ENCODE measurements at places on chromosomes 16 and 17.

DNA sequence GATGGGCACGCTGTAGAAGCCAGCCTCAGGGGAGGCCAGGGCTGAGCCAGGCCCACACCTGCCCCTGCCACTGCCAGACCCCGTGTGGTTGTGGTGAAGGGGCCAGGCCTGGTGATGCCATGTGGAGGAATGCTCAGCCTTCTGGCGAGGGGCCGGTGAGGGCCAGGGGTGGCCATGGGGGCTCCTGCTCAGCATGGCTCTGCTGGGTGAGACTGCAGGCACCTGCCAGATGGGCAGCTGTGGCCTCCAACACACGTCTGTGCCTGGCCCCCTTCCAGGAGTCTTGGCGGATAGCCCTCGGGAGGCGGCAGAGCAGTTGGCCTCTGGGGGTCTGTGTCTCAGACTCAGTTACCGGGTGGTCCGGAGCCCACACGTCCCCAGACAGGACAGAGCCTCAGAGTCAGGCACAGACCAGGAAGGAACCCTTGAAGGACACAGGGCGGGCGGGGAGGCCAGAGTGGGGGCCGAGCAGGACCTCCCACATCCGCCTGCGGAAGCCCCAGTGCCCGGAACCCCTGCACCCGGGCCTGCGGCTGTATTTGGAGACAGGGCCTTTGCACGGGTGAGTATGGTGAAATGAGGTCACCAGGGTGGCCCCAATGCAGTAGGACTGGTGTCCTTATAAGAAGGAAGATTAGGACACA, 22.5 kb upstream of the CHMP6 start:
- no peak for DNase-seq

GRCh38 chr16:10765772-10766171, 22.1 kb downstream of the NUBP1 start:
- peak; percentile 36 for DNase-seq

GRCh38 chr17:68196394-68197090, 51.3 kb upstream of the AMZ2 start:
- no peak for DNase-seq

- DNase-seq: no peak
These were observed 140.9 kb downstream of the CCT6B start for GRCh38 chr17:34820248-34820801.

DNA sequence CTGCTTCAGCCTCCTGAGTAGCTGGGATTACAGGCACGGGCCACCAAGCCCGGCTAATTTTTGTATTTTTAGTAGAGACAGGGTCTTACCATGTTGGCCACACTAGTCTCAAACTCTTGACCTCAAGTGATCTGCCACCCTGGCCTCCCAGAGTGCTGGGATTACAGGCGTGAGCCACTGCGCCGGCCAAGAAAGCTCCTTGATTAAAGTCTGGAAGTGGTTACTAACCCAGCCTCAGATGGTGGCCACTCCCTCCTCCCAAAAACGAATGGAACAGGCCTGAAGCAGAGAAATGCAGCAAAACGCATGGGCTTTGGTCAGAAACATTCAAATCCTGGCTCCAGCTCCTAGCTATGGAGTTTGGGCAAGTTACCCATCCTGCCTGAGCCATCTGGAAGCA, 11.3 kb downstream of the FKBP10 start:
- DNase-seq: no peak

DNA sequence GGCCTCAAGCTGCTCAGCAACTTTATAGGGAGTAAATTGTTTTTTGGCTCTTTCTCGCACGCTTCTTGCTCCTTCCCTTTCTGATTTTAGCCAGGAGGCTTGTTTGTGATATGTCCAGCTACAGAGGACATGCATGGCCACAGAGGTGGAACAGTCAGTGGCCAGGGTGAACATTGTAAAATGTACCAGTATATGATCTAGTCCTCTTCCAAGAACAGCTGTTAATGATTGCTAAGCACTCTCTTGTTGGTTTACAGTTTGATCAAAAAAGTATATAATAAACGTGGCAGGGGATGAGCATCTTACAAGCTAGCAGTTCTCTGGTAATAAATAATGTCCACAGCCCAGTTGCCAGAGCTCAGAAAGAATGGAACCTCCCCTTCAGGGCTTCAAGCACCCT, 461.7 kb upstream of the DYNLRB2 start:
- DNase-seq: no peak
